CD14-positive monocyte (primary cell): ENCODE measurements at places on chromosomes 2 and 18. TPM values are rescaled to one million over a fixed set of nuclear protein-coding genes. Genes with fewer than 3 reads are reported as not detected.

Gene REG3A
- not detected for polyA plus RNA-seq

Gene CCDC150
- polyA plus RNA-seq = 0.08 and 0.09 TPM in 2 replicates

Gene TOGARAM2
- 3.5 and 5.5 TPM in 2 replicates for polyA plus RNA-seq

Gene CDH2
- polyA plus RNA-seq = 0.08 TPM

Gene ARPC2
- 386 and 640 TPM in 2 replicates for polyA plus RNA-seq

DNA sequence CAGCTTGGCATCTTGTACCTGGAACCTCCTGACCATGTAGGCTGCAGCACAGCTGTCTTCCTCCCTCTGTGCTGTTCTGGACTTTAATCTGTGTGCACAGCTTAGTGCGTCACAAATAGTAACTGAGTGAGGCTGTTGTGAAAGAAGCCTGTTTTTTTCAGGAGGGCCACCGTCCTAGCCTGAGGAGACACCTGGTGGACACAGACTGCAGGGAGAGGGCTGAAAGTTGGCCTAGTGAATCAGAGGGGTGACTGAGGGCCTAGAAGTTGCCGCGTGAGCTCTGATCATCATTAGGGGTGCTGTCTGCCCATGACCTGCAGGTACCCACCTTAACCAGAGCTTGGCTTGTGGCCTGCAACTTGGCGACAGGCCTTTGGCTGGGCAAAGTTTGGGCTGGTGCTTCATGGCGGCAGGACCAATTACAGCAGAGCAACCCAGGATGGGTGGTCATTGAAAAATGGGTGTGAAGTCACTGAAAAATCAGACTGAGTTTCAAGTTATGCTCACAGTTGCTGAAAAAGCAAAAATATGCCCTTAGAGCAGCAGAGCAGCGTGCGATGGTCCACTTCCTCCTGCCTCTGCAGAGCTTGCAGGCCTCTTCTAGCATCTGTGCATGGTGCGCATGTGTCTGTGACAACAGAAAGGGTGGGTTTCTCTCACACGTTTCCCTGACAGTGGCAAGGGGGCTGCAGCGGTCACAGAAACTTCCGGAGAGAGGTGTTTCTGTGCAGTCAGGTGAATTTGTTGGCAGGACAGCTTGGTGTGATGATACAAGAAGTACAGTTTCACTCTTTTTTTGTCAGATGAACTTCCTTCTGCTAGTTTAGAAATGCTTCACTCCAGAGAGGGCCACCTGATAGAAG lies 9.6 kb downstream of the GDF7 start:
- no peak overlapping the region for H3K27ac ChIP-seq
- no peaks in the 10 kb centered on the region for H3K36me3 ChIP-seq
- H3K4me1 ChIP-seq = no peaks in the 10 kb centered on the region
- no peak for DNase-seq
- peaks cover 11% of the 10 kb centered on the region for H3K27me3 ChIP-seq

- H3K27ac ChIP-seq = no peak overlapping the region
- no peaks in the 10 kb centered on the region for H3K27me3 ChIP-seq
- DNase-seq = no peak
Measured at GRCh38 chr2:40721595-40721994, 269.7 kb upstream of the SLC8A1 start.

DNA sequence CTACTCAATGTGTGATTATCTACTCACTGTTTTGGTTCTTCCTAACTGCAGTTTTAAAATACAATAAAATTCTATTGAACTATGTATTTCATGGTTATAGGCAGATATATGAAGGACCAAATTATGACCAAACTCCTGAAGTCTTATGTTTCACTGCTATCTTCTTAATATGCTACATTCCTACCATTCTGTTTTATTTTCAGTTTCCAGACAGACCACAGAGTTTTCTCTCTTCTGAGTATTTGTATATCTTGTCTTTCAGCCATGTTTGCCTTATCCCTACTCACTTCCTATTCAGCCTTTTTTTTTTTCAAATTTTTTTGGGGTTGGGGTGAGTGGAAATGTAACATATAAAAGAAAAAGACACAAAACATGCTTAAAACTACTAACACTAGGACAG lies 6.3 kb downstream of the RFTN2 start:
- no peak for DNase-seq
- no peaks in the 10 kb centered on the region for H3K36me3 ChIP-seq
- H3K4me3 ChIP-seq = no peak overlapping the region
- H3K4me1 ChIP-seq = no peaks in the 10 kb centered on the region
- no peaks in the 10 kb centered on the region for H3K27me3 ChIP-seq

DNA sequence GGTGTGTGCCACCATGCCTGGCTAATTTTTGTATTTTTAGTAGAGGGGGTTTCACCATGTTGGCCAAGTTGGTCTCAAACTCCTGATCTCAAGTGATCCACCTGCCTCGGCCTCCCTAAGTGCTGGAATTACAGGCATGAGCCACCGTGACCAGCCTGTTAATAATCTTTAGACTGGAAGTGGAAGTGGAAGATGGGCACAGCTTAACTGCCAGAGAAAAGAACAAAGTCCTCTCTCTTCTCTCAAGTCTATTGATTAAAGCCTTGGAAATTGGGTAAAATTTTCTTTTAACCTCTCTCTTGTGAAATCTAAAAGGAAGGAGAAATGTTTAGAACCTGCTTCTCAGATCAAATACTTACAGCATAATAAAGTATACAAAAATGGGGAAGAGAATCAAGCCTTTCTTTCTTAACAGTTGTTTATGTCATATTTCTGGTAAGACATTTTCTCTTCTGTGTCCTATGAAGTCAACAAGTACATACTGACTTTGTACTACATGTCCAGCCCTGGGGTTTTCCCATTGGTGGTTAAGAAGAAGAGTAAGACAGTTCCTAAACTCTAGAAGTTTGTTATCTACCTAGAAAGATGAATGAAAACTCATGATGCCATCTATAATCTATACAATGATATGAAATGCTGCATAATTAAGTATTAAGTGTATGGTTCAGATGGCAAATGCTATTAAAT lies 4.6 kb downstream of the TMEM169 start:
- H3K36me3 ChIP-seq = no peaks in the 10 kb centered on the region
- H3K27ac ChIP-seq = no peak overlapping the region
- peaks cover 29% of the 10 kb centered on the region for H3K4me1 ChIP-seq
- no peak for DNase-seq

GRCh38 chr18:77765468-77765867 lies 515.8 kb downstream of the GALR1 start:
- no peak for DNase-seq
- peaks cover 4% of the 10 kb centered on the region for H3K27me3 ChIP-seq
- H3K4me1 ChIP-seq = no peaks in the 10 kb centered on the region
- no peak overlapping the region for H3K4me3 ChIP-seq
- H3K36me3 ChIP-seq = no peaks in the 10 kb centered on the region

- H3K27ac ChIP-seq = peak overlapping the region; percentile 47
- H3K36me3 ChIP-seq = no peaks in the 10 kb centered on the region
- peak; percentile 25 for DNase-seq
- no peak overlapping the region for H3K4me3 ChIP-seq
- no peaks in the 10 kb centered on the region for H3K27me3 ChIP-seq
Measured at GRCh38 chr2:57490741-57491140, 555.9 kb upstream of the VRK2 start.

GRCh38 chr2:160368988-160369930 lies 124.3 kb downstream of the RBMS1 start:
- H3K27ac ChIP-seq = no peak overlapping the region
- no peak for DNase-seq
- no peaks in the 10 kb centered on the region for H3K27me3 ChIP-seq
- peaks cover 28% of the 10 kb centered on the region for H3K36me3 ChIP-seq
- H3K4me1 ChIP-seq = peaks cover 80% of the 10 kb centered on the region
- no peak overlapping the region for H3K4me3 ChIP-seq

DNA sequence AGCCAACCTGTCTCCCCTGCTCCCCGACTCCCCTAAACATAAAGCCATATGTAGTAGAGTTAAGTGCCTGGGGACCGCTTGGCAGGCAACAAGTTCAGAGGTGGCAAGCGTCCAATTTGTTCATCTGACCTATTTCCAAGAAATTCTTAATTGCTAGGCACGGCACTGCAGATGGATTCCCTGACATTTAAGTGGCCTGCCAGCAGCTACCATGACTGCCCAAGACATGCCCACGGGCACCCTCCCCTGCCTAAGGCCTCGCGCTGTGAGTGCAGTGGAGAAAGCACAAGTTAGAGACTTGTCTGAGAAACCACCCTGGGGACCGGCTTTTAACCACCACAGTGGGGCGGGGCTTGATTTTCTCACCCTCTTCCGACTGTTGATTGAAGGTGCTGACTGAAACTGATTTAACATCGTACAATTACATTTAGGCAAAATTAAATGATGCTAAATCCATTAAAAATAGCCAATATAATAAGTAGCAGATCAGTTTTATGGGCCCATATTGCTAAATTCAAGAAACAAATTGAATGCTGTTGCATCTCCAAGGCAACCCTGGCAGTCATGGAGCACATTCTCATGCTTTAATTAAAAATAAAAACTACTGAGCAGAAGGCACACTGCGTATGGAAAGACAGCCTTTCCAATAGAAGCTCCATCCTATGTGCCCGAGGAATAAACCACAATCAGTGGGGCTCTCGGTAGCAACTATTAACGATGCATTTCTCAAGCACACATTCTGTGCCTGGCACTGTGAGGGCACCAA lies 163.6 kb upstream of the ACAA2 start:
- no peaks in the 10 kb centered on the region for H3K36me3 ChIP-seq
- DNase-seq = no peak
- no peak overlapping the region for H3K4me3 ChIP-seq
- H3K27me3 ChIP-seq = no peaks in the 10 kb centered on the region

DNA sequence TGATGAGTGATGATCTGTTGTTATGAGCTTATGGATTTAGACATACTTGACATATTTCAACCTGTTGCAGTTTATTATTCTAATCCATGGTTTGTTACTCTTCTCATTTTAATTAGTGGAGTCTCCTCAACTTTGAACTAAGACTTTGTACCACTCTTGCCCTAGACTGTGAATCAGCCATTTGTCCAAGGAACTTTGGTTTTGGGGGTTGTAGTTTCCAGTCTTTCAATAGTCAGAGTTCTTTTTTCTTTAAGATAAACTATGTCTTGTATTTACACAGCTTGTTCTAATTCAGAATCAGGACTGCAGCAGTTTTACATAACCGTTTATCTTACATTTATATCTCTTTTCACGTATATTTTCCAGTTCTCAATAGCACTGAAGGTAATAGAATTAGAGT lies 133.6 kb downstream of the GULP1 start:
- no peaks in the 10 kb centered on the region for H3K27me3 ChIP-seq
- H3K27ac ChIP-seq = no peak overlapping the region
- no peak overlapping the region for H3K4me3 ChIP-seq

DNA sequence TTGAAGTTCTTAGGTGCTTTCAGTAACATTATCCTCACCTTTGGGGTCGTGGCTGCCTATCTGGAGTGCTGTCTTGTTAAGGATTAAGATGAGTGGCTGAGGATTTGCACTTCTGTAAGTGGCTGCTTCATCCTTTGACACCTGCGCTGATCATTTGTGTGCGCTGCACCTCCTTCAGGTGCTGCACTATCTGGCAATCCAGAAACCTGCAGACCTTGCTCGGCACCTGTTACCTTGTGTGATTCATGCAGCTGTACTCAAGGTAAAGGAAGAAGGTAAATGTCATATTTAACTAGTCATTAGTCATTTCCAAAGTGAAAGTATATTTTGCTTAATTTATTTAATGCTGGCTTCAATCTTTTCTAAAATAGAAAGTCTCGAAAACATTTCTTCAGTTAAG lies 110.3 kb downstream of the RAB3GAP1 start:
- H3K27ac ChIP-seq = no peak overlapping the region
- H3K36me3 ChIP-seq = peaks cover 90% of the 10 kb centered on the region
- DNase-seq = no peak
- H3K4me3 ChIP-seq = no peak overlapping the region
- no peaks in the 10 kb centered on the region for H3K4me1 ChIP-seq

DNA sequence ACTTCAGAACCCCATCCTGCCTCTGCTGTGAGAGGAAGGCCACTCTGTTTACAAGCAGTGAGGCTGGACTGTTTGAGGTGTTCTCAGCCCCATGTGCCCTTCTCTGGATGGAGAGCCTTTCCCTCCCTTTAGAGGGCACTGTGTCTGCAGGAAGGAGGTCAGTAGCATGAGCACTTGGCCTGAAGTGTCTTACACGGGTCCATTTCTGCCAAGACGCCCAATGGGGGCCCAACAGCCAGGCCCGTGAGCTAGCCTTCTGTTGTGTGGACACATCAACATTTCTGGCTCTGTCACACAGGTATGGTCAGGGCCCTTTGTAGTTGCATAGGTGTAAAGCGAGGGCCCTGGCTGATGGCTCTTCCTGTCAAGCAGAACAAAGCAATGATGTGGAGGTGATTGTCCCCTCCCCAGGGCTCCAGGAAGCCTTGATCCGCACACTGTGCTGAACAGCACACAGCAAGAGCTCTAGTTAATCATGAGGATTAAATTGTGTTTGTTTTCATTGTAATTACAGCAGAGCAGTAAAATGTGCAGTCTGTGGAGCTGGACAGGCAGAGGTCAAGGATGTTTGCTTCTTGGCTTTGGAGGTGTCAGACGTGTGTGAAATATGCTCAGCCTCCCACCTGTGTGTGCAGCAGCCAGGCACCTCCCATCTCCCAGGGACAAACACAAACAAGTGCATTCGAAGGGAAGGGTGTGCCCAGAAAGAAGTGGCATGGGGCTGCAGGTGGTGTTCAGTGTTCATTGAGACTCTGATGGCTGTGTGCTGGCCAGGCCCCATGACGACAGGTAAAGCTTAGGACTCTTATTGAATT lies 132.1 kb downstream of the SH3RF3 start:
- no peaks in the 10 kb centered on the region for H3K27me3 ChIP-seq
- H3K4me3 ChIP-seq = no peak overlapping the region
- no peaks in the 10 kb centered on the region for H3K36me3 ChIP-seq
- no peak overlapping the region for H3K27ac ChIP-seq

- no peak overlapping the region for H3K4me3 ChIP-seq
- peak; percentile 96 for DNase-seq
- H3K4me1 ChIP-seq = peaks cover 70% of the 10 kb centered on the region
- peak overlapping the region; percentile 98 for H3K27ac ChIP-seq
- no peaks in the 10 kb centered on the region for H3K27me3 ChIP-seq
- H3K36me3 ChIP-seq = no peaks in the 10 kb centered on the region
Measured at GRCh38 chr2:229313591-229313990, 42.5 kb upstream of the PID1 start.

DNA sequence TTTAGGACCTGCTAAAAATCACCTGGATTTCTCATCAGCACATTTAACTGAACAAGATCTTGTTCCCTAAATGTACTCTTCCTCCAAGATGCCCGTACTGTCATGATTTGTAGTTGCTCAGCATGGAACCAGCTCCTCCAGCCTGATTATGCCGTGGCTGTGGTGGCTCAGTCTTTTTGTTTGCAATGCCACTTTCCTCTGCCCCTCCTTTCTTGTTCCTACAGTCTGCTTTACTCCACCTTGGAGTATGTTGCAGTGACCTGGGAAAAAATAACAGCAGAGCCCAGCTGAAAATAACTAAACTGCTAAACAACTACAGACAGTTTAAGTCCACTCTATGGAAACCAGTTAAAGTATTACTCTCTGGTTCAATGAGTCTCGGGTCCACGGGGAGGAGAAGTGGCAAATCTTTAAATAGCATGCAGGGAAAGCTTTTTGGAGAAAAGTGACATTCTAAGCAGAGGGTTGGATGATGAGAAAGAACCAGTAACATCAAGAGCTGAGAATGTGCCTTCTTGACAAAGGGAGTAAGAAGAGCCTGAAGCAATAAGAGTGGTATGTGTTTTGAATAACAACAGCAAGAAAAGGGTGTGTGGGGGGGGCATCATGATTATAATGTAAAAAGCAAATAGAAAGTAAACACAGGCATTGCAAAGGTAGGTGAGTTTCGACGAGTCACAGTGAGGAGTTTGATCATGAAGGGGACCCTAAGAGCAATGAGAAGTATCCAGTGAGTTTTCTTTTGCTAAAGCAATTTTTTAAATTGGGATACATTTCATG lies 225.7 kb downstream of the TMX3 start:
- no peaks in the 10 kb centered on the region for H3K36me3 ChIP-seq
- no peak overlapping the region for H3K27ac ChIP-seq
- no peaks in the 10 kb centered on the region for H3K4me1 ChIP-seq
- no peaks in the 10 kb centered on the region for H3K27me3 ChIP-seq
- H3K4me3 ChIP-seq = no peak overlapping the region
